Activated T-cell treated with anti-CD3 and anti-CD28 coated beads, Interleukin-2, amount 50 U/mL, for 72 hours (primary cell): ENCODE measurements at places on chromosomes 6 and 20. TPM values are rescaled to one million over a fixed set of nuclear protein-coding genes. Genes with fewer than 3 reads are reported as not detected.

DNA sequence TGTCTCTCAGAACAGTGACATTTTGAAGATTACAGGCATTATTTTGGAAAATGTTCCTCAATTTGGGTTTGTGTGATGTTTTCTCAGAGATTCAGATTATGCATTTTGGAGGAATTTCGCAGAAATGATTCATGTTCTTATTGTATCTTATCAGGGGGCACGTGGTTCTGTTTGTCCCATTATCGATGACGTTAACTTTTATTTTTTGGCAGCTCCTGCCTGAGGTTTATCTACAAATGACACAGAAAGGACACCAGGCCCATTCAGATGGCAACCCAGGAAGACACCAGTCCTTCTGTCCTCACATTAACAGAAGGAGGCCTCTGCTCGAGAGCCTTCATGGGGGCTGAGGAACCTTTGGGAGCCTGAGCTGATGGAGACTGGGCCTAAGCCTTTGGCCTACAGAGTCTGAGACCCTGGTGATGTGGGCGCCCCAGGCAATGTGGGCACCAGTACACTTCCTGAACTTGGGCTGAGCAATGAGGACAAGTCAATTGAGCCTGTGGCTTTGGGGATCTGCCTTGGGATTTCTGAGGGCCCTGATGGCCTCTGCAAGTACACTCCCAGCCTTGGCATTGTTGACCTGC is 41.2 kb upstream of the EZR start:
- no peak overlapping the region for H3K4me3 ChIP-seq
- H3K36me3 ChIP-seq = no peaks in the 10 kb centered on the region
- H3K27ac ChIP-seq = no peak overlapping the region
- H3K4me1 ChIP-seq = peaks cover 17% of the 10 kb centered on the region
- no peak for DNase-seq
- peaks cover 6% of the 10 kb centered on the region for H3K27me3 ChIP-seq

DNA sequence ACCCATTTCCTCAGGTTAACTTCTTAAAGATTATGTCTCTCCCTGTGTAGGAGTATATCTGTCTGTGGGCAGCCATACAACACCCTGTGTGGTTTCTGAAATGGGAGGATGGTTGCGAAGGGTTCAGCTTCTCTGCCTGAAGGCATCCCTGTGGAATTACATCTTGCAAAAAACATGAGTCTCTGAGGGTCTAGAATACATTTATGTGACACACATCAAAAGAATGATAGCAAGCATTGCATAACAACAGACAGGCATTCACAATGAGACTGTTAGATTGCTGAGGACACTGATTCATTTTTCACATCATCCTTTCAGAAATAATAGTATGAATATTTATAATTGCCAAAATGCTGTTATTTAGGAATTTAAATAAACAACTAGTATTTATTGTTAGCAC is 670.9 kb downstream of the HTR1B start:
- H3K27me3 ChIP-seq = no peaks in the 10 kb centered on the region
- H3K27ac ChIP-seq = no peak overlapping the region
- peaks cover 2% of the 10 kb centered on the region for H3K36me3 ChIP-seq
- no peak for DNase-seq

GRCh38 chr6:42394881-42395620 is 56.7 kb downstream of the TRERF1 start:
- peak overlapping the region; percentile 81 for H3K4me3 ChIP-seq
- peaks cover 2% of the 10 kb centered on the region for H3K36me3 ChIP-seq
- no peaks in the 10 kb centered on the region for H3K27me3 ChIP-seq
- H3K27ac ChIP-seq = peak overlapping the region; percentile 56
- DNase-seq = no peak

DNA sequence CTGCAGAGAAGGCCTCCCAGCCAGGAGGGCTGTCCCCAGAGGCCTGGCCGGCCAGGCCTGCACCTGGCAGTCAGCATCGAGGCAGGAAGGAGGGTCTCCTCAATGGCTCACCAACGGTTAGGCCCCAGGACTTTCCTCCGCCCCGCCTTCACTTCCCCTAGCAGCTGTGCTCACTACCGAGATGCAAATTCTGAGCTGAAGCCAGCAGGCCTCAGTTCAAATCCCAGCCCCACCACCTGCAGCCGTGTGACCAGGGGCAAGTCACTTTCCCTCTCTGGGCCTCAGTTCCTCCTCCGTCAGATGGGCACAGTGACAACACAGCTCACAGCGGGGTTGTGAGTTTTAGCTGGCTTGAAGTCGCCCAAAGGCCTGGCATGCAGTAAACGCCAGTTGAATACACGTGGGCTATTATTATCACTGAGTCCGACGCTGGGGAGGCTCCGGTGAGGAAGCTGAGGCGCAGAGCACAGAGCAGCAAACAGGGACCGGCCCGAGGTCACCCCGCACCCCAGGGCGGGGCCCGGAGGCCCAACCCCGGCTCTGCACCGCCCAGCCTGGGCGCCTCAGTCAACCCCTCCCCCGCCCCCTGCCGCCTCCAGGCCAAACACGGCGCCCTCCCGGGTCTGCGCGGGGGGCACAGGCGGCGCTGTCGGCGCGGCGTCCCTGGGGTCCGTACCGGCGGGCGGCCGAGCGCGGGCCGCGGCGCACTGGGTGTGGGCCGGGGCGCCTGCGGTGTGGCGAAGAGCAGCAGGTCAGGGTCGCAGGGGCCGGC is 671 bp downstream of the E2F1 start:
- DNase-seq = peak; percentile 78
- H3K36me3 ChIP-seq = peaks cover 11% of the 10 kb centered on the region
- peak overlapping the region; percentile 93 for H3K4me3 ChIP-seq
- H3K27me3 ChIP-seq = no peaks in the 10 kb centered on the region
- H3K27ac ChIP-seq = peak overlapping the region; percentile 77

RAET1L gene
- total RNA-seq = not detected
